ENCODE measurements at places on chromosomes 13 and 19.

DNA sequence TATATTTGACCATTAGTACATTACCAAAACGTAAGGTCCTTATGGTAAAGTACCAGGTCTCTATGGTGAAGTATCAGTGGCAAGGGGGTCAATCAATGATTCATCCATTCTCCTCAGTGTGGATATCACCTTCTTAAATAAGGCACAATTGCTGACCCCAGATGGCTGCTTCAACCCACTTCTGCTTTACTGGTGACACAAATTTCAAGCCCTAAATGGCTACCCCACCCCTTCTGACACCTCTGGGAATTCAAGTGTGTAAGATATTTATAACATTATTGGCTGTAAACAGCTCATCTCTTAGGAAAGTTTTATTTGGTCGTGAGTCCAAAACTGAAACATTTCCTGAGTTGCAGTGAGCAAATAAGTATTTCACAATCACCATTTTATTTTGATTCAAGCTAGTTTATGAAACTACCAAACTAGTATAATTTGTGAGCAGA, 7.9 kb upstream of the WBP4 start:
- no peak for DNase-seq

GRCh38 chr13:30165796-30166195, 141.6 kb downstream of the KATNAL1 start:
- no peak for DNase-seq

DNA sequence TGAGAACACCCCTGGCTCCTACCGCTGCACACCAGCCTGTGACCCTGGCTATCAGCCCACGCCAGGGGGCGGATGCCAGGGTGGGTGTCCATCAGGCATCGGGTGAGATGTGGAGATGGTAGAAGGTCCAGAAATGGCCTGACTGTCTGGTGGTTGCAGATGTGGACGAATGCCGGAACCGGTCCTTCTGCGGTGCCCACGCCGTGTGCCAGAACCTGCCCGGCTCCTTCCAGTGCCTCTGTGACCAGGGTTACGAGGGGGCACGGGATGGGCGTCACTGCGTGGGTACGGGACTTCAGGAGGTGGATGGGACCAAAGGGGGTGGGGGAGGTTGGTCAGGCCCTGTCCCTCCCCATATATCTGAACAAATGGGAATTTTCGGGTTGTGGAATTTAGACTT, 15.8 kb downstream of the LTBP4 start:
- DNase-seq = no peak

GRCh38 chr19:19224150-19224851, 12.5 kb downstream of the NCAN start:
- no peak for DNase-seq

- no peak for DNase-seq
These were observed 57.8 kb downstream of the NDFIP2 start for GRCh38 chr13:79538757-79539156.

DNA sequence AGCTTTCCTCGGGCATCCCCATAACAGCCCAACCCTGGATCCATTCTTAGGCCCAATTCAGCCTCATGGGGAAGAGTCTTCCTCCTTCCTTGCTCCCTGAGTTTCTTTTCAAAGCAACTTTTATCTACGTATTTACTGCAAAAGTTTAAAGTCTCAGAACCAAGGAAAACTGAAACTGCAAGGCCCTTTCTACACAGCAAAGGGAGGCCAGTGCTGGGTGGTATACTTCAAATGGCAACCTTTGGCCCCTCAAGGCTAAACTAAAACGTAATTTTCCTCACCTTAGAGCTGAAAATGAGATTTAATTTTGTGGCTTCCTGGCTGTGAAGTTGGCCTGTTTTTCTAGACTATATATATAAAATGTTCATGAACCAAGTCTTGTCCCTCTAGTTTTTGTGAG, 5.6 kb downstream of the CDX2 start:
- DNase-seq = no peak

- no peak for DNase-seq
These were observed 11.3 kb upstream of the POU2F2 start for GRCh38 chr19:42143341-42144234.

DNA sequence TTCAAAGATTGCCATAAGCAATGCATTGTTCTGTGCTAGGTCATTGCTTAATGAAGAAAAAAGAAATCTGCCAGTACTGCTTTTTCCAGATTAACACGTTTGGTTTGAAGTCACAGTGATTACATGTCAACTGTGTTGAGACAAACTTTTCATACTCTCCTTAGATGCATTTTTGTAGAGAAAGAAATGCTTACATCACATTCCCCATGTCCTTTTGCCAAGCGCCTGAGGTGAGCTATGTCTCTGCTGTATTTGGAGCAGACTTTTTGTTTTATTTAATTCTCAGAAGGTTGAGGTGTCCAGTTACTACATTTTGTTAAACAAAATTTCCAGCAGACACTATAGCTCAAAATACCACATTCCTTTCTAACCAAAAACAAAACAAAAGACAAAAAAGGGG, 16.2 kb downstream of the LACC1 start:
- no peak for DNase-seq

DNA sequence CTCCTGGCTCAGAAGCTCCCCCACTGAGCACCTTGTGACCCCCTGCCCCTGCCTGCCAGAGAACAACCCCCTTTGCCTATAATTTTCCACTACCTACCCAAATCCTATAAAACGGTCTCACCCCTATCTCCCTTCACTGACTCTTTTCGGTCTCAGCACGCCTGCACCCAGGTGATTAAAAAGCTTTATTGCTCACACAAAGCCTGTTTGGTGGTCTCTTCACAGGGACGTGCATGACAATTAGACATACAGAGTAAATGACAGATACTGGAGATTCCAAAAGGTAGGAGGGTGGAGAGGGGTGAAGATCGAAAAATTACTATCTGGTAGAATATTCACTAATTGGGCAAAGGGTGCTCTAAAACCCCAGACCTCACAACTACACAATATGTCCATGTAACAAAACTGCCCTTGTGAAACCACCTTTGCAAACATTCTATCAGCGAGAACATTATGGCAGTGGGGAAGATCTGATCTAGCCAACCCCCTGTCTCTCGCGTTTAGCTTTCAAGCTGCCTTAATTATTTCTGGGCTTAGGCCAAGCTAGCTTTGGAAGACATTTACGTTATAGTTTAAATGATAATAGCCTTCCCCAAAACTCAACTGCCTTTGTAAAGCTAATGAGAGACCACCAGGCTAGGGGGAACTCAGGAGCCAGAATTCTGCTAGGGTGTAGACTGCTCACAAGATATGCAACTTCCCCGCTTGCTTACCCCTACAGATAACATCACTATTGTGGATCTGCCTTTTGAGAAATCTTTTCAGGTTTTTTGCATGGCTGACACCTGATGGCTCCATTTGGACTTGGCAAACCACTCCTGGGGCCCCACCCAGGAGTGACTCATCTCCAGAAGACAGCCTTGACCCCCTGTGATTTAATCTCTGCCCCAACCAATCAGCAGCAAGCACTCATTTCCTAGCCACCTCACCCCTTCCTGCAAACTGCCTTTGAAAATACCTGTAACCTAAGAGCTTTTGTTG, 1534.0 kb upstream of the SPRY2 start:
- no peak for DNase-seq

DNA sequence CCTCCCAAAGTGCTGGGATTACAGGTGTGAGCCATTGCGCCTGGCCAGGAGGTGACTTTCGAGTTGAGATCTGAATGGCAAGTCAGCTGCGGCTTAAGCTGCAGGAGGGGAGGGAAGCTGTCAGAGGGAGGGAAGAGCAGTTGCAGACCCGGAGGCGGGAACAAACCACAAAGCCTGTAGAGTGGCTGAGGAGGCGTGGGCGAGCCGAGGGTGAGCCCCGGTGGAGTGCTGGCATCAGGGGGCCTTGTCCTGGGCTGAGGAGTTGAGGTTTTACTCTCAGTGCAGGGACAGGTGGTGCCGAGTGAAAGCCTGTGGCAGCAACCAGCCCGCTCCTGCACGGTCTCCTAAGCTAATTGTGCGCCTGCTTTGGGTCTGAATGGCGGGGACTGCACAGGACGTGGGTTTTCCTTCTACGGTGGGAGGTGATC, 24.2 kb downstream of the PPP1R37 start:
- DNase-seq = no peak

- no peak for DNase-seq
These were observed 12.0 kb downstream of the PLPP2 start for GRCh38 chr19:279231-279630.

GRCh38 chr19:11168568-11168967, 13.0 kb upstream of the SPC24 start:
- no peak for DNase-seq

GRCh38 chr13:110769097-110769496, 55.6 kb downstream of the ING1 start:
- no peak for DNase-seq

GRCh38 chr13:93224535-93224934, 2.1 kb upstream of the GPC6 start:
- no peak for DNase-seq

GRCh38 chr13:33168321-33168960, 117.1 kb downstream of the STARD13 start:
- no peak for DNase-seq

- DNase-seq = no peak
These were observed 206.9 kb downstream of the LMO7 start for GRCh38 chr13:75843074-75843473.

GRCh38 chr13:110262508-110263291, 44.3 kb downstream of the COL4A1 start:
- DNase-seq = no peak

GRCh38 chr13:110875241-110875640, 39.6 kb downstream of the ANKRD10 start:
- no peak for DNase-seq

DNA sequence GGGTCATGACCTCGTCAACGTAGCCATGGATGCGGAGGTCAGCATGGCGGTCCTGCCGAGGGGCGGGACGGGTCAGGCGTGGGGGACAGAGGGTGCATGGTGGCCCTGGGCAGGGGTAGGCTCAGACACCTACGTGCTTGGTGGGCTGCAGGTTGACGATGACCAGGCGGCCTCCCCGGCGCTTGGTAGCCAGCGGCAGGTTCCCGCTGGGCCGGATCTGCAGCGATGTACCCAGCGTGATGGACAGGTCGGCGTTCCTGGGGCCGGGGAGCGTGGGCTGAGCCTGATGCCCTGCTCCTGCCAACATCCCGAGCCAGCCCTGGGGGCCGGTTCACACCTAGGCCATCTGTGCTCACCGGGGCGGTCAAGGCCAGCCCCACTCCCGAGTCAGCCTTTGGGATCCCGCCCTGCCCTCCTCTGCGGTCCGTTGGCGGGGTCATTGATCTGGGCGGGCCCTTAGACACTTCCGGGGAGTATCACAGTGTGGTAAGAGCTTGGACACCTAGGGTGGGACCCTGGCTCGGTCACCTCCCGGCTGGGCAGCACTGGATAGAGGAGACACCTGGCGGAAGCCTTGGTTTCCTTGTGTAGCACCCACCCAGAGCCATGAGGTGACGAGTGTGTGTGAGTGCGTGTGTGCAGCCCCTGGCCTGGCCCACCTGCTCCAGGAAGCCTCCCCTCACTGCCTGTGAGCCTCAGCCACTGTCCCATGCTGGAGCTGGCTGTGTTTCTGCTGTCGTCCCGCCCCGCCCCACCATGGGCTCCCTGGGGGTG, 7.3 kb downstream of the SIRT6 start:
- DNase-seq = no peak

GRCh38 chr19:36771261-36772231, 1.1 kb downstream of the ZNF850 start:
- DNase-seq = no peak
